Activated T-helper 1 cell treated with anti-CD3 and anti-CD28 coated beads, Interleukin-2, amount 50 U/mL, for 16 hours (primary cell): ENCODE measurements at places on chromosomes 16 and 17.

DNA sequence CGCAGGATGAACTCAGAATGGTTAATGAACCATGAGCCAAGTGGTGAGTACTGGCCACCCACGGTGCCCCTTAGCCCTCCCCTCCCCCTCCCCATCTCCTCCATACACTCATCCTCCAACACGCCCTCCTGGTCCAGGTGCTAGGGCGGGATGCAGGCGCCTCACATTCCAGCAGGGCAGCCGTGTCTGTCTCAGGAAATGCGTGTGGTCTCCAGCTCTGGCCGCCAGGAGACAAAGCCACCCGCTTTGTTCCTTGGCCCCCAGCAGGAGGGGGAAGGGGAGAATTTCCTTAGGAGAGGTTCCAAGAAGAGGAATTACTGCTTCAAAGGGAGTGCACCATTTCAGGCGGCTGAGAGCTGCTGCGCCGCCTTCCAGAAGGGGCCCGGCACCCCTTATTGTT is 29.7 kb upstream of the RMI2 start:
- DNase-seq: no peak

- DNase-seq: no peak
Observed at GRCh38 chr17:83119987-83120864, 40.8 kb downstream of the METRNL start.

- no peak for DNase-seq
Observed at GRCh38 chr17:66326476-66327047, 24.1 kb downstream of the PRKCA start.

DNA sequence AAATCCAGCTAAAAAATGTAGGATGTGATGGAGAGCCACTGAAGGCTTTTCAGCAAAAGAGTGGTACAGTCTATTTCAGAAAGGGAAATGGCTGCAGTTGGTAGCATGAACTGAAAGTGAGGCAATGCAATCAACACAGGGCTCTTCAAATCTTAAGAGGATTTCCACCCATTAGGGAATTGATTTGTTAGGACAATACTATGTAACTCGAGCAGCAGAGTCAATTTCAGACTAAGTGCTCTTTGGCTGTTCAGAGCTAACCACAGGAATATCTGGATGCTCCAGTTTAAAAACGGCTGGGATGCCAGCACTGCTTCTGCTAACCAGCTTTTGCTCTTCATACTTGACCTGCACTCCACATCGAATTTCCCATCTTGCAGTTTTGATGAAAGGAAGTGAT is 24.6 kb downstream of the CACNG1 start:
- no peak for DNase-seq

DNA sequence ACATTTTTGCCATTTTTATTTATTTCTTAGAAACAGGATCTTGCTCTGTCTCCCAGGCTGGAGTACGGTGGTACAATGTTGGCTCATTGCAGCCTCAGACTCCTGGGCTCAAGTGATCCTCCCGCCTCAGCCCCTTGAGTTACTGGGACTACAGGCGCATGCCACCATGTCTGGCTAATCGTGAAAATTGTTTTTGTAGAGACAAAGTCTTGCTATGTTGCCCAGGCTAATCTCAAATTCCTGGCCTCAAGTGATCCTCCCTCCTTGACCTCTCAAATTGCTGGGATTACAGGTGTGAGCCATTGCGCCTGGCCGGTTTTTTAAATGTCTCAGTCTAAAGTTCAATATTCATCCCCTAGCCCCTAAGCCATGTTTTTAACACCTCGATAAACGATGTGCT is 182.8 kb upstream of the CACNG3 start:
- DNase-seq: no peak

DNA sequence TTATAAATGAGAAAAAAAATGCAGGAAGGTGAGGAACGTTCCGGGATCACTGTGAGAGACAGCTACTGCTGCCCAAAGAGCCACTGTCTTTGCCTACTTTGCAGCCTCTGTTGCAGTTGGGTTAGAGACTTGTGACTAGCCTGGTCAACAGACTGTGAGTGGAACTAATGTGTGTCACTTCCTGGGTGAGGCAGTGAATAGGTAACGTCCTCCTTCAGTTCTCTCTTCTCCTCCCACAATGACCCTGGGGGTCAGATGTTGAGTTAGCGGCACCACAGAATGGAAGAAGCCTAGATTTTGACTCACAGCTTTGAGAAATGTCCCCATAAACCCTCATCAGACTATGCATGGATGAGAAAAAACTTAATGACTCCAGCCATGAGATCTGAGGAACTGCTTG is 5.2 kb downstream of the C16orf46 start:
- DNase-seq: no peak

- DNase-seq: no peak
Observed at GRCh38 chr17:79829004-79829403, 10.2 kb downstream of the CBX4 start.

GRCh38 chr17:10674704-10675103 is 17.6 kb upstream of the MYH3 start:
- no peak for DNase-seq
